Liver (tissue), 10 donors: ENCODE measurements at places on chromosomes 16 and 17.

DNA sequence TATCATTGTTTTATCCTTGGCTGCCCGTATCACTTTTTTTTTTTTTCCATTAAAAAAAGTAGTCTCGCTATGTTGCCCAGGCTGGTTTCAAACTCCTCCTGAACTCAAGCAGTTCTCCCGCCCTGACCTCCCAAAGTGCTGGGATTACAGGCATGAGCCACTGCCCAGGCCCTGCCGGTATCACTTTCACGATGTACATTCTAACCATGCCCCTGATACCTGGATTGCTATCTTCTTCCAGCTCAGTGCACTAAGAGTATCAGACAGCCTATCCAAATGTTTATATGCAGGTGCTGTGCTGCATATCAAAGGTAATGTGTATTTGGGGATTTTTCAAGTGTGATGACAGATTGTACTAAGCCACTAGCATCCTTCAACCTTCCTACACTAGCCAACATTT lies 14.2 kb downstream of the MOSMO start:
- DNase-seq: no peak

DNA sequence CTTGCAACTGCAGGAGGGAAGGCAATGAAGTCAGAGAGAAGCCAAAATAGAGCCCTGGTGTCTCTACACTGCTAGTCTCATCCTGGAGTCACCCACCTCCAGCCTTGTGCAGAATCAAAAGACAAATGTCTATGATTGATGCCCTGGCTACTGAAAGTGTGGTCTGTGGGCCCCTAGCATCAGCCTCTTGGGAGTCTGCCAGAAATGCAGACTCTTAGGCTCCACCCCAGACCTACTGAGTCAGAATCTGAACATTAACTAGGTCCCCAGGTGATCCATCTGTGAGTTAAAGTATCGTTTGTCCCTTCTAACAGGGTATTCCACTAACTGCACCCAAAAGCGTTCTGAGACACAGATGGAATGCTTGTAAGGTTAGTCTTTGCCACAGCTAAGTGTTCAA lies 21.2 kb downstream of the EARS2 start:
- DNase-seq: no peak

DNA sequence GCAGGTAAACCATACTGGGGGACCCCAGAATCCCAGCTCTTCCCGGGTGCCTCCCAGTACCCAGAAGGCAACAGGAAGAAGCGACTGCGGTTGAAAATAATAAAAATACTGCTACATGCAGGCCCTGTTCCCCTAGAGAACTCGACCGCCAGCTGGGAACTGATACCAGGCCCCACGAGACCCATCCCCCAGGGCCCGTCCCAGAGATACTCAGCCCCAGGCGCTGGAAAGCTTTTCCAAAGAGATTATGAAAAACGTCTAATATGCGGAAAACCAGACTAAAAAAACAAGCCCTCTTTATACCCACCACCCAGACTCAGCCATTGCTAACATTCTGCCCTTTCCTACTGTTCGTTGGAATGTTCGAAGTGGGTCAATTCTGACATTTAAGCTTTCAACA lies 12.9 kb upstream of the MEAK7 start:
- no peak for DNase-seq

GRCh38 chr16:17451843-17452242 lies 18.9 kb downstream of the XYLT1 start:
- DNase-seq: no peak

- DNase-seq: no peak
Observed at GRCh38 chr17:16215002-16215272, 397 bp downstream of the NCOR1 start.

GRCh38 chr17:36722903-36723263 lies 121.5 kb downstream of the MRM1 start:
- DNase-seq: no peak
